ENCODE measurements at places on chromosomes 16 and 17.

- DNase-seq: no peak
These were observed 75.5 kb downstream of the SOCS1 start for GRCh38 chr16:11180489-11180888.

- no peak for DNase-seq
These were observed 135.7 kb upstream of the ZFHX3 start for GRCh38 chr16:73183611-73184092.

GRCh38 chr17:3982541-3983017 lies 18.3 kb upstream of the ATP2A3 start:
- no peak for DNase-seq

DNA sequence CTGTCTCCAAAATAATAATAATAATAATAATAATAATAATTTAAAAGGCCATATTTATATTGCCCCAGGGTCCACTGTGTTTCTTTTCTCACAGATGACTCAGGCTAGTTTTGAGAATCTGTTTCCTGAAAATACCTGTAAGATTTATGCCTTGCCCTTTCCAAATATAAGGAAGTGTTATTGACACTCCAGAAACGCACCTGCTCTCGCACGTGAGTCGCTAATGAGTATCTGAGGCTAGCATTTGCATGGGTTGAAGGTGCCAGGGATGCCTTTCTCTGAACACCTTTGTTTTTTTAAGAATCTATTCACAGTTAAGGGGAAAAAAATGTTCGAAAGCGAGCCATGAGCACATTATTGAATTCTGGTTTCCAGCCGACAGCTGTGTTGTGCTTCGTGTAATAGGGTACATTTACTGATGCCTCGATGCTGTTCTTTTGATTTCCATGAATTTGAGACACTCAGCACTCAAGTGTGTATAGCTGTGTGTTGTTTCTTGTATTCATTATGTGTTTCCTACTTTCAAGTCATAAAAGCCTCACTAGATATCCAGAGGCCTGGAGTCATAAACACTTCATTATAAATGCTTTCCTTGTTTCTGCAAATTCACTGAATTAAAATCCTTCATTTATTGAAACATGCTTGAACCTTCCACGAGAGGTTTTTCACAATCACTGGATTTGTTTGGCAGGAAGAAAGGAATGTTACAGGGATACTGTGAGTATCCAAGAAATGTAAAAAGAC lies 45.0 kb upstream of the NOL11 start:
- DNase-seq: no peak

DNA sequence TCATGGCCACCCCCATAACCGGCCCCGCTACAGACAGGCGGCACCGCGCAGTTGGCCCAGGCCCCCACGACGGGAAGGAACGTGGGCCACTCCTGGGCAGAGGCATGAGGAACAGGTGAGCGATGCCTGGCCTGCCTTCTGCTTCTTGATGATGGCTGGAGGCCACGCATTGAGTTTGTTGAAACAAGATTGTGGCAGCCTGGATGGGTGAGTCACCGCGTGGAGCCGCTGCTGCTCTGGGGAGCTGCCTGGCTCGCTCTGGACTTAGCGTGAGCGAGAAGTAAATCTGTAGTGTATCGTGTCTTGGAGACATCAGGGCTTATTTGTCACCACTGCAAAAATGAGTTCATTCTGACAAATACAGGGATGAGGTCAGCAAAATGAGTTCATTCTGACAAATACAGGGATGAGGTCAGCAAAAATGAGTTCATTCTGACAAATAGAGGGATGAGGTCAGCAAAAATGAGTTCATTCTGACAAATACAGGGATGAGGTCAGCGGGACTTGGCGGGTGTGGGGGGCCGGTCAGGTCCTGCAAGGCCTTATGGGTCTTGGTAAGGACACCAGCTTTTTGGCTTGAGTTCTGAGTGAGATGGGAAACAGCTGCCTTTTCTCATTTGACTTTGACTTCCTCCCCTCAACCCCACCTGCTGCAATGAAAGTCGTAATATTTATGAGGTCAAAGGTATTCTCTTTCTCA lies 93.0 kb downstream of the SEC14L1 start:
- DNase-seq: peak; percentile 88

- no peak for DNase-seq
These were observed 2.5 kb downstream of the ACSM1 start for GRCh38 chr16:20695024-20695423.

Data from AG04450 (cell line).